Head of caudate nucleus (tissue), 42 donors: ENCODE measurements at places on chromosomes 6 and 20.
A peak's percentile ranks its signal among the peaks of the same experiment; 100 is the strongest.

- no peak for DNase-seq
Measured at GRCh38 chr6:88368071-88368787, 202.1 kb upstream of the CNR1 start.

GRCh38 chr20:8912096-8912495 is 156.8 kb upstream of the PLCB4 start:
- no peak for DNase-seq

- DNase-seq, result no peak
Measured at GRCh38 chr6:101276066-101276465, 117.4 kb upstream of the GRIK2 start.

- peak; percentile 56 for DNase-seq
Measured at GRCh38 chr20:58852543-58853271, at the start of gene GNAS. GNAS (plus strand) TSS chr20:58852716.

DNA sequence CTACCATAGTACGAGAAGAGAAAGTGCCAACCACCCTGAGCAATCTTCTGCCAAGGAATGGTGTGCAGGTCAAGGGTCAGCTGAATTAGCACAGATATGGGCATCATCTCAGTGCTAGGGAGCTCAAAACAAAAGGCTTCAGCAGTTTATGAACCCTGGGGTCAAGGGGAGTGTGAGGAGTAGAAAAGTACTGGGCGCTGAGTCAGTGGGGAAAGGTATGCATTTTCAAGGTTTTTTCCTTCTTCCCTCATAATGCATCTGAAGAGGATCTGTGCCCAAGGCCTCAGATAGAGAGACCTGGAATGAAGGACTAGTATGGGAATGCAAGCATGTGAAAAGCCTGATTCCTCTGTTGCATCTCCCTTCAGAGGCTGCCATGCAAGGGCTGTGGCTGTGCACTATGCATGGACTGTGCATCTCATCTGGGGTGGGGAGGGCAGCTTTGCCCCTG is 81.7 kb downstream of the PERP start:
- no peak for DNase-seq
